NCI-H82 (cell line): ENCODE measurements at places on chromosomes 4 and X.

DNA sequence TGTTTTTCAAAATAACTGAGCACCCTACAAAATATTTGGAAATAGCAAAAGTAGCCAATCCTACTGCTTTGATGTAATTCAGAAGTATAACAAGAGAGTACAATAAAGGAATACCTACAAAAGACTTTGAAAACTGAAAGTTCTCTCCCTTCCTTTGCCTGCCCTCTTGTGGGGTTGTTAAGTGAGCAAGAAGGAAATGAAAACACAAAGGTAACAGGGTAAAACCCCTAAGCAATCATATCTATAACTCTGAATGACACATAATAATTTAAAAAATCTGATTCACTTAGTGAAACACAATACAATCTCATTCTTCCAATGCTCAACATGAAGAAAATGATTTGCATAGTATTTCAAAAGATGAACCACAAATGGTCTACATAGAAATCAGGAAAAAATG, 98.2 kb downstream of the FRYL start:
- DNase-seq: no peak

DNA sequence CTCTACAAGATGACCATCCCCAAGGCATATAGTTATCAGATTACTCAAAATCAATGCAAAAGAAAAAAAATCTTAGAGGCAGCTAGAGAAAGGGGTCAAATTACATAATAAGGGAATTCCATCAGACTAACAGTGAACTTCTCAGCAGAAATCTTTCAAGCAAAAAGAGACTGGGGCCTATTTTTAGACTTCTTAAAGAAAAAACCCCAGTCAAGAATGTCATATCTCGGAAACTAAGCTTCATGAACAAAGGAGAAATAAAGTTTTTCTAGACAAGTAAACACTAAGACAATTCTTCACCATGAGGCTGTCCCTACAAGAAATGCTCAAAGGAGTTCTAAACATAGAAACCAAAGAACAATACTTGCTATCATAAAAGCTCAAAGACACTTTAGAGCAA, 51.7 kb downstream of the RAB28 start:
- no peak for DNase-seq

DNA sequence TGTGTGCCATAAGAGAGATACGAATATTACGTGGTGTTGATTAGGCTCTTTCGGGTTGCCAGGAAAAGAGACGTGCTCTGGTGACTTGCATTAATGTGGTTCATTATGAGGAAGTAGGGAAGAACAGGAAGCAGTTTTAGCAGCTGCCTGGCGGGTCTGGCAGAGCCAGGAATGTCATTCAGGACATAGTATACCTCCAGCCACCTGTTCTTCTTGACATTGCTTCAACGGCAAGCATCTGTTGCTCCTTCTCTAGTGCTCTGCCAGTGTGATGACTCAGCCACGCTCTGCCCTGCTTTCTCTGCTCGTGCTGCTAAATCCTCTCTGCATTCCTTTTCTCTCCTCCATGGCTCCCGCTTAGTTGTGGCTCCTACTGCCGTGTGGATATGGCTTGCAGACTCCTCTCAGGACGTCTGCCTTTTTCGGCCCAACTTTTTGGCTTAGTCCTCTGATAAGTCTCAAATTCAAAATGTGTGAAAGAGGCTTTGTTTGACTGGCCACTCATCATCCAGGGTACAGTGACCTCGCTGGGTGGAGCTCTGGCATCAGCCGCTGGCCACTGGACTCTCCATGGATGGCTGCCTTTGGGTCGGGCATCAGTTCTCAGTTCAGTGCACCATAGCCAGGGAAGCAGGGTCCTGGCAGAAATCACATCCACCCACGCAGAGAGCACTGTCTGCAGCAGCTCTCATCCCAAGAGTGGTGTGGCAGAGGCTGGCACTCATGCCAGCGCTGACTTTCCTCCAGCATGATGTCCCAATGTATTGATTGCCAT, 89.3 kb upstream of the KLF3 start:
- DNase-seq: no peak

- peak; percentile 52 for DNase-seq
Measured at GRCh38 chrX:8971116-8971515, 62.8 kb downstream of the FAM9B start.

DNA sequence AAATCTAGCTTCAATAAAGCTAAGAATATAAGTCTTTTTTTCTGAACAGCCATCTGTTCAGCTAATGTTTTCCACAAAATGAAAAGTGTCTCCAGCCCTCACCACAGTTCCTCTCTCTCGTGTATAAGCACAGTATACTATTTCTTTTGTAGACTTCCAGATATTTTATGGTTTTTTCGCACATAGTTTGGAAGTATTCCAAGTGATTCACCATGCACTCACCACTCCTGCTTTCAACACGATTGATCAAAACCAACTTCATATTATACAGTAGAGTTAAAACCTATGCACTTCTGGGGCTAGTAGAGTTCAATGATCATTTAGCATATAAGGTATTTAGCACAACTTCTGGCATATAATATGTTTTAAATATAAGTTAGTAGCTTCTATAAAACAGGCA, 105.8 kb upstream of the DCAF12L1 start:
- DNase-seq: no peak

- DNase-seq: peak; percentile 87
Measured at GRCh38 chr4:139528377-139529005, 27.5 kb downstream of the SETD7 start.

DNA sequence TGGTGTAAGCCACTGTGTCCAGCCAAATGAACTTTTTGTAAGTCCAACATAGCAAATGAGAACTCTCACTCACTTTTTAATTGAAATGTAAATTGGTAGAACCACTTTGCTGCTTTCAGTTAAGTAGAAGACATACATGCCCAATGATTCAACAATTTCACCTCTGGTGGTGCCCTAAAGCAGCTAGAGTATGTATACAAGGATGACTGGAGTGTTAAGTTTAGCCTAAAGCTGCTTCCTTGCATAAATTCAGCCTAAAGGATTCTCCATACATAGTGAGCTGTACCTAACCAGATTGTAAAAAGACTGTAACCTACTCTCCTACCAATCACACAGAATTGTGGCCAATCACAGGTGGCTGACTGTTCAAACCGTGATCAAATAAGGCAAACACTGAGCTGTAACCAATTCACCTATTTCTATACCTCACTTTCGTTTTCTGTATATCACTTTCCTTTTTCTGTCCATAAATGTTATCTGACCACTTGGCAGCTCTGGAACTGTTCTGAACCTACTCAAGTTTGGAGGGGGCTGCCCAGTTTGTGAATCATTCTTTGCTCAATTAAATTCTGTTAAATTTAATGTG, 39.9 kb downstream of the PDS5A start:
- no peak for DNase-seq

DNA sequence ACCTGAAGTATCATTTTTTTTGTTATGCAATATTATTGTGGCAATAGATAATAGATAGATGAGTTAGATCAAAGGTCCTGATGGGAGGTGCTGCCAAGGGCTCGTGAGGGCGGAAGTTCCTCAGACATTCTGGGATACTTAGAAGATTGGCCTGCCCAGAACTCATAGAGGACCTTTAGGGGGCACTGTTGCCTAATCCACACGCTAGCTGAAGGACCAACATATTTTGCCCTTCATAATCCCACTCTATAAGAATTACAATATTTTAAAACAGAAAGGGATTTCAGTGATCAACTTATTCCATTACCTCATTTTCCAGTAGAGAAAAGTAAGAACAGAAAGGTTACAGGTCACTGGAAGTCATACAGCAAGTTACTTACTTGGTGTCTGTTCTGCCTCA, 22.9 kb upstream of the COX7B2 start:
- DNase-seq: peak; percentile 66

DNA sequence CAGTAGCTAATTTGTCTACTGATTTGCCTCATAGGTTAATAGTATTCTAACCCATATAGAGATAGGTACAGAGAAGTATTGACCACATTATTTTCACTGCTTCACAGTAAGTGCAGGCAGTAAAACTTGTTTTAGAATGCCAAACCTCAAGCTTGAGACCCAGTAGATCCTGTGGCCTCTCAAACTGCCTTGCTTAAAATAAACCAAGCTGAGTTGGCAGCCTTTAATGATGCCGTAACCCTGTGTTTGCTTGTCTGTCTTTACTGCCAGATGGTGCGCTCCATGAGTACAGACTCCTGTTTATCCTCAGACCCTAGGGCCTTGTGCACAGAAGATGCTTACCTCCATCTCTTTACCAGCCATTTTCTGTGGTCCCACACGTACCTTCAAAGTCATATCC, 50.8 kb downstream of the ANXA3 start:
- DNase-seq: peak; percentile 58

DNA sequence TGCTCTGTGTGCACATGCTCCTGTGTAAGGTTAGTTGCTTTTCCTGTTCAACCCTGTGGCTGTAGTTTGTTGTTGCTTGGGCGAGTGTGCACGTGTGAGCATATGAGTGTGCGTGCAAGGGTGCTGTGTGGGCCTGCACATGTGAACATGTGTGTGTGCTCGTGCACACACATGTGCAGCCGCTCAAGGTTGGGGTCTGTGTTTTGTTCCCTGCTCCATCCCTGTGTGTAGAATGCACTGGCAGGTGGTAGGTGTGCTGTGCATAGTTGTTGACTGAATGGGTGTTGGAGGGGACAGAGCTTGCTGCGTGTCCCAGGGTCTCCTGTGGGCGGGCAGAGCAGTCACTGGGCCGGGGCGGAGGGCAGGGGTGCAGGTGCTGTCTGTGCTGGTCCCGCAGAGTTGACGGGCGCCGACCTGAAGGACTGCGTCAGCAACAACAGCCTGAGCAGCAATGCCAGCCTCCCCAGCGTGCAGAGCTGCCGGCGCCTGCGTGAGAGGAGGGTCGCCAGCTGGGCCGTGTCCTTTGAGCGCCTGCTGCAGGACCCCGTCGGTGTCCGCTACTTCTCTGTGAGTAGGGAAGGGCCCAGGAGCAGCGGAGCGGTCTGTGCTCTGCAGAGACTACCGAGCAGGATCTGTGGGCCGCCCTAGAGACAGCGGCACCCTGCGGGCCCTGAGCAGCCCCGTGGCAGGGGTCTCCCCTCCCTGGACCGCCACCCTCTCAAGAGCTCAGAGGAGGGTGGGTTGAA, 27.9 kb upstream of the HGFAC start:
- DNase-seq: no peak

DNA sequence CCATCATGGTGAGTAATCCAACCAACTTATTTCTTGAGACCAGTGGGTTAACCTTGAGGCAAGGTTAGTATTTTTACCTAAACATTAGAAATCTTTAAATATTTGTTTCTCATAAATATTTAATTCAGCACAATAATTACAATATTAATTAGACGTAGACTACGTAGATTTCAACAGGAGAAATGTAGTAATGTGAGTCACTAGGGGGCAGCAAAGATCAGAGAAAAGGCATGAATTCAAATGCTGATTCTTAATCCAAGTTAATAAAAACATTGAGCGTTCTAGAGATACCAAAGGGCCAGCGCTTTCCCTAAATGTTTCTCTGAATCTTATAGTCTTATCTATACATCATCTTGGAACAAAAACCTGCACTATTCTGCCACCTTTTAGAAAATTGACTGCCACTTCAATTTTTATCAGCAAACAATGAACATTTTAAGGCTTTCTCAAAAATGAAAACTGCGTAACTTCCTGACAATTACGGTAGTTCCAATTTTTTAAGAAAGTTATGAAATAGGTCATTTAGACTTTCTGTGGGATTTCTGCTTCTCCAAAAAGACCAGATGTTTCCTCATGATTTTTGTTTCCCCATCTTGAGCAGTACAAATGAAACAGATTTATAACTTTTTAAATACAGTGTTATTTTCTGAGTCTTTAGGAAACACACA, 180.7 kb downstream of the GASK1B start:
- DNase-seq: peak; percentile 78

DNA sequence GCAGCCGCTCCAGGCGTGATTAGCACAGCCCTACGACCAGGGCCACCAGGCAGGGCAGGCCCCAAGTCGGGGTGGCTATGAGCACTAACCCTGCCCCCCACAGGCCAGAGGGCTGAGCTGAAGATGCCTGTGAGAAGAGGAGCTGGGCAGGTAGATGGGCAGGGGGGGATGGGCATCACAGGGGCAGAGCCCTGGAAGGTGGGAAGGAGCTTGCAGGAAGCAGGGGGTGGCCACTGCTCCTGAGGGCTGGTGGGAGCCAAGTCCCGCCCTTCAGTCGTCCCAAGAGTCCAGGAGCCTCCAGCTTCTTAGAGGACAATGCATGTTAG, 7.3 kb upstream of the MXD4 start:
- no peak for DNase-seq

- DNase-seq: no peak
Measured at GRCh38 chr4:20538905-20539304, 161.4 kb upstream of the PACRGL start.

DNA sequence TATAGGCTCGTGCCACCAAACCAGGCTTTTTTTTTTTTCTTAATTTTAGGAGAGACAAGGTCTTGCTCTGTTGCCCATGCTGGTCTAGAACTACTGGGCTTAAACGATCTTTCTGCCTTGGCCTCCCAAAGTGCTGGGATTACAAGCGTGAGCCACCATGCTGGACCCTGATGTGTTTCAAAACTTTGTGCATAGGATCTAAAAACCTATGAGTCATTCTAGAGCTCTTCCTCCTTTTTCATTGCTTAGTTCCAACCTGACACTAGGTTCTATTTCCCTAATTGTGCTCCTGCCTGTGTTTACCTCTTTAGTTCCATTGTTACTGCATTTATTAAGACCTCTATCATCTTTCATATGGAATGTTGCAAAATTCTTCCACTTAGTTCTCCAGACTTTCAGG, 57.3 kb downstream of the HPGD start:
- DNase-seq: no peak

DNA sequence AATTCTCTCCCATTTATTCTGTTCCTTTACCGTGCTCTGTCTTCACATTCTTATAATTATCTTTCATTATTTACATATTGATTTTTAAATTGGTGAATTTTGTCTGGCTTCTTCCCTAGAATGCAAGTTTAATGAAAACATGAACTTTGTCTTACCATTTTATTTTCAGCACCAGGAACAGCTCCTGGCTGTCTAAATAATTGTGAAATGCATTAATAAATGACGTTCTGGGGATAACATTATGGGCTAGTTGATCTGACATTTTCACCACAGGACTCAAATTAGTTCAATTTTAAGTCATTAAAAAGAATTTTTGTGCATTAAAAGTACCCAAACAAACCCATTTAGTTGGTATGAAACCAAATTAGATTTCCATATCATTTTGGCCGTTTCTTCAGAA, 97.5 kb downstream of the KCTD8 start:
- DNase-seq: no peak

GRCh38 chr4:179762840-179763239, 2320.6 kb upstream of the AGA start:
- DNase-seq: no peak
